Spinal cord (tissue), 10 donors: ENCODE measurements at places on chromosomes 2 and 18. TPM values are rescaled to one million over a fixed set of nuclear protein-coding genes. Genes with fewer than 3 reads are reported as not detected.

ALK gene
- total RNA-seq: 4.2 TPM

- DNase-seq: no peak
- H3K4me1 ChIP-seq: peaks cover 12% of the 10 kb centered on the region
- H3K27me3 ChIP-seq: peaks cover 6% of the 10 kb centered on the region
- no peak overlapping the region for H3K27ac ChIP-seq
- H3K4me3 ChIP-seq: peak overlapping the region; percentile 49
Measured at GRCh38 chr18:13136056-13136903, 82.3 kb upstream of the LDLRAD4 start.

DYSF gene
- total RNA-seq: 3.5 TPM

GRCh38 chr2:221572821-221573429 lies 821 bp upstream of the EPHA4 start:
- H3K36me3 ChIP-seq: no peaks in the 10 kb centered on the region
- peaks cover 11% of the 10 kb centered on the region for H3K27me3 ChIP-seq
- no peak for DNase-seq
- H3K4me1 ChIP-seq: peaks cover 37% of the 10 kb centered on the region
- H3K27ac ChIP-seq: peak overlapping the region; percentile 92
- peak overlapping the region; percentile 73 for H3K4me3 ChIP-seq

DNA sequence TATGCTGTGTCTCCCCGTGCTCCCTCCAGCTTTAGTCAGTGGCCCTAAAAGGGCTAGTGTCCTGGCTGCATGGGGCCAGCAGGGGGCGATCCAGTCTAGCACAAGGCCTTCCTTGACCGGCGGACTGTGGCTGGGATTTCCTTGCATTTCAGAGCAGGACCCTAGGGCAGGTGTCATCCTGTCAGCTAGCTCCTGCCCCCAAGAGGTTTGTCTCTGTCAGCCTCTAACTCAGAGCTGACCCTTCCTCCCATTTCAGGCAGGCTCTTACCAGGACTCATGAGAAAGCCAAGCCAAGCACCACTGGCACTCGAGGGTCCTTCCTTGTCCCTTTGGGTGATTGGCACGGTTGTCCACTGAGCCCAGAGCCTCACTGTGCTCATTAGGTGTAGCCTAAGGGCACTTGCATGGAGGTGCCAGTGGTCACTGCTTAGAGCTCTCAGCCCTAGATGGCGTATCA lies 140.3 kb downstream of the RPIA start:
- H3K4me1 ChIP-seq: peaks cover 11% of the 10 kb centered on the region
- H3K4me3 ChIP-seq: no peak overlapping the region
- no peak overlapping the region for H3K27ac ChIP-seq
- no peaks in the 10 kb centered on the region for H3K36me3 ChIP-seq
- H3K27me3 ChIP-seq: no peaks in the 10 kb centered on the region
- peak; percentile 6 for DNase-seq

ST6GAL2 gene
- total RNA-seq: 49.0 TPM
